Stimulated activated CD4-positive, alpha-beta T cell treated with anti-CD3 and anti-CD28 coated beads, TNF-alpha, amount 100 ng/mL, for 4 hours (primary cell): ENCODE measurements at places on chromosomes 16 and 17.

GRCh38 chr17:3808701-3809100 lies 7.7 kb upstream of the ITGAE start:
- no peak for DNase-seq

DNA sequence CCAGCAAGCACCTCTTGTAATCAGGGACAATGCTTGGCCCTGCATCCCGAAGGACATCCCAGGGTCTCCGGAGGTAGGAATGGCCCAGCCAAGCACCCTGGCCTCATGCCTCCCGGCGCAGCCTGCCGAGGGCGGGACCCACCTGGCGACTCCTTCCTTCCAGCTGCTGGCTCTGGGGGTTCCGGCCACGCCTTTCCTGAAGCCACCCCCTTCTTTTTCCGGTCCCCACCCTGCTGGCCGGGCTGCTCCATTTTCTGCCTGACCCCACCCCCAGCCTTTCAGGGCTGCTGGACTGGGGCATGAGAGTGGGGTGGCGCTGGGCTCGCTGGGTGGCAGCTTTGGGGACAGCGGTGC lies 22.5 kb upstream of the CIBAR2 start:
- DNase-seq: no peak

GRCh38 chr16:24036038-24036543 lies 200.3 kb downstream of the PRKCB start:
- no peak for DNase-seq

DNA sequence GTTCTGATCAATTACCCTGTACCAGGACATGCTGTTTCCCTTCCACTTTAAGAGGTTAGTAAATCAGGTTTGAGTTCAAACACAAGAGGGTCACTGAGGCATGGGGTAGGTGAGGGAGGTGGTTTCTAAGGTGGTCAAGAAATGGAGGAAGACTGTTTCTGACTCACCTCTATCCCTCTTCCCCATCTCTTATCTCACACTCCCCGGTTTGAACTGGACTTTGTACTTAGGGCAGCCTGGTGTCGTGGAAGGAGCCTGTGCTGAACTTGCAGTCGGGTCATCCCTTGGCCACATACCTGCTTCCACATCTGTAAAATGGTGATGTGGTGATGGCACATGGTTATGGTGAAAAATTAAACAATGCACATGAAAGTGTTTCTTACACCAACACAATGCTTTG lies 17.2 kb upstream of the TMEM98 start:
- DNase-seq: no peak

GRCh38 chr17:27630607-27631410 lies at the start of gene LGALS9:
Gene LGALS9, plus strand, starts transcription at chr17:27631188. Its CDS starts 78 bp downstream, at chr17:27631266.
- DNase-seq: peak; percentile 11

GRCh38 chr16:85994492-85995490 lies 95.8 kb downstream of the IRF8 start:
- no peak for DNase-seq
